ENCODE measurements at places on chromosomes 2 and 18.
A peak's percentile ranks its signal among the peaks of the same experiment; 100 is the strongest.

DNA sequence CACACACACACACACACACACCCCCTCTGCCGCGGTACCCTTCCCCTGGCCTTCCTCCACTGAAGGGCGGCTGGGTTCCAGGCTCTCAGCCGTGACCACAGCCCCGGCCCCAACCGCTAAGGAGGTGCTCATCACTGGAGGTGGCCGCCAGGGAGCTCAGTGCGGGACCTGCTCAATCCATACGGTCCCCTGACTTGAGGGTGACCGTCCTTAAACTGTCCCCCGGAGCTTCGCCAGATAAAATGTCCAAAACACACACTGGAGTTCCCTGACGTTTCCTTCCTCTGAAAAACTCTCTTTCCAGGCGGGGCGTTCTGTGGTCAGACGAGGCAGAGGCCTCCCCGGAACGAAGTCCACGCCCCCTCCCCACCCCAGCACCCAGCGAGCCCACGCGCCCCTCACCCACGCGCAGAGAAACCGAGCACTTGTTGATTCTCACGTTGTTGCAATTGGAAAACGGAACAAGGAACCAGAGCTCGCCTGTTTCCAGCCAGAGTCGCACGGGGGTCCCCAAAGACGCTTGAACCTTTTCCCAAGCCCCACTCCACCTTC is 1.4 kb downstream of the MBP start:
- DNase-seq: peak; percentile 36

- DNase-seq: peak; percentile 35
Measured at GRCh38 chr2:239035361-239035814, 187.5 kb downstream of the TWIST2 start.

GRCh38 chr2:44169155-44169898 is 652 bp downstream of the PPM1B start:
- peak; percentile 75 for DNase-seq

GRCh38 chr2:110869472-110870446 is 137.4 kb downstream of the ACOXL start:
- no peak for DNase-seq

GRCh38 chr2:77434880-77435279 is 87.3 kb downstream of the LRRTM4 start:
- no peak for DNase-seq

- DNase-seq: peak; percentile 17
Measured at GRCh38 chr18:50830544-50830943, 10.7 kb upstream of the MRO start.

- DNase-seq: no peak
Measured at GRCh38 chr2:56082665-56083064, 101.1 kb upstream of the CCDC85A start.

DNA sequence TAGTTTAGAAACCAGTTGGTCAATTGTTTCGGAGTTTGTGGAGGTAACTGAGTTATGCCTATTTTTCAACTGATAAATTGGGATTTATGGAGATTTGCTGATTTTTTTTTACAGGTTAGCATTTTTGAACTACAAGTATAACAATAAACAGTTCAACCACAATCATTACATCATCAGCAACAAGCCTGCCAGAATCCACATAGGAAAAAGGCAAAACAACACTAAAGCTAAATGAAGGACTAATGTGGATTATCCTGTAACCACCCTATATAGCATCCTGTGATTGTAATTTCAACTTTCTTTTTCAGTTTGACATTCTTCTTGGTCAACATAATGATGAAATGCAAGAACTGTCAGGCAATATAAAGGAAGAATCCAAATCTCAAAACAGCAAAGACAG is 76.5 kb downstream of the CCDC102B start:
- DNase-seq: no peak

- DNase-seq: no peak
Measured at GRCh38 chr2:112593736-112594135, 9.3 kb downstream of the CHCHD5 start.

DNA sequence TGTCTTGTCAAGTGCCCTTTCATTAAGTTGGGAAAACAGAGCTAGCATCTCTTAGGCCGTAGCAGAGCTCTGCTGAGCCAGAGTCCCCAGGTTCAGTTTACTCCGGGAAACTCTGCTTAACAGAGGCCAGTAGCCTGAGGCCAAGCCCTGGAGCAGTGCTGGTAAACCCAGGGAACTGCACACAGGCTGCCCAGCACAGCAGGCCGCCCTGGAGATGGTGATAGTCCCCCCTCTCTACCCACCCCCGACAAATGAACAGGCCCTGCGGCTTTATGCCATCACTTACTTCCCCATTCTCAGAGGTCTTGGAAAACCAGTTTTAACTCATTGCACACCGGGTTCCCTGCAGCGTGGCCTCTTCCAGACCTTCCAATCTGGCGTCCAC is 3.5 kb downstream of the CNNM4 start:
- DNase-seq: peak; percentile 37

GRCh38 chr2:151299920-151300539 is 10.6 kb upstream of the NMI start:
- no peak for DNase-seq

DNA sequence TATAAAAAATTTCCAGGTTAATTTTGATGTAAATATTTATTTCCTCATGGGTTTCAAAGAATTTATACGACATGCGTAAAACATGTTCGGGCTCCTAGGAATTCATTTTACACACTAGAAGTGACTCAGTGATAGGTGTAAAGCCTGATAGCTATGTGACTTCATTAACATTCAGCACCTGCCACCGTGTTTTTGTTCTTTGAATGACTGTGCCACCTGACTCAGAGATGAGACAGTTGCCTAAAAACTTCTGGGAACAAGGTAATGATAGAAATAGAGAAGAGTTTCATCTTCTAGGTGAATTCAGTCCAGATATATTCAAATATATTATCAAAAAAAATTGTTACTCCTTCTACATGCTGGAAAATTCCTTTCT is 10.0 kb downstream of the IL1R2 start:
- no peak for DNase-seq

GRCh38 chr2:207490441-207490840 is 39.3 kb upstream of the CREB1 start:
- DNase-seq: no peak

DNA sequence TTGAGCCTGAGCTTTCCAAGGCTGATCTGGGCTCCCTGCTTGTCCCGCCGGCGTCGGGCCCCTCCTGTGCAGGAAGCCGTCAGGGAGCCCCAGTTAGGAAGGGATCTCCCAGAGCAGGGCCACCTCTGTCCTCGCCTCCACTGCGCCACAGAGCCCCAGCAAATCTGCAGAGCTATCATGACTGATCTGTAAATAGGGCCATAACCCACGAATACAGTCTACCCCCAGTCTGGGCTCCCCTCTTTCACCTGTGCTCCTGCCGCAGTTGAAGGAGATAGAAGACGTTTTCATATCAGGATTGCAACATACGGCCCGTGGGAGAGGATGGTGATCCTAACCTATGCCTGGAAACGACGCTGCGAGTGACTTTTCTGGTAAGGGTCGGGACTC is 138.7 kb downstream of the PTGR3 start:
- no peak for DNase-seq

DNA sequence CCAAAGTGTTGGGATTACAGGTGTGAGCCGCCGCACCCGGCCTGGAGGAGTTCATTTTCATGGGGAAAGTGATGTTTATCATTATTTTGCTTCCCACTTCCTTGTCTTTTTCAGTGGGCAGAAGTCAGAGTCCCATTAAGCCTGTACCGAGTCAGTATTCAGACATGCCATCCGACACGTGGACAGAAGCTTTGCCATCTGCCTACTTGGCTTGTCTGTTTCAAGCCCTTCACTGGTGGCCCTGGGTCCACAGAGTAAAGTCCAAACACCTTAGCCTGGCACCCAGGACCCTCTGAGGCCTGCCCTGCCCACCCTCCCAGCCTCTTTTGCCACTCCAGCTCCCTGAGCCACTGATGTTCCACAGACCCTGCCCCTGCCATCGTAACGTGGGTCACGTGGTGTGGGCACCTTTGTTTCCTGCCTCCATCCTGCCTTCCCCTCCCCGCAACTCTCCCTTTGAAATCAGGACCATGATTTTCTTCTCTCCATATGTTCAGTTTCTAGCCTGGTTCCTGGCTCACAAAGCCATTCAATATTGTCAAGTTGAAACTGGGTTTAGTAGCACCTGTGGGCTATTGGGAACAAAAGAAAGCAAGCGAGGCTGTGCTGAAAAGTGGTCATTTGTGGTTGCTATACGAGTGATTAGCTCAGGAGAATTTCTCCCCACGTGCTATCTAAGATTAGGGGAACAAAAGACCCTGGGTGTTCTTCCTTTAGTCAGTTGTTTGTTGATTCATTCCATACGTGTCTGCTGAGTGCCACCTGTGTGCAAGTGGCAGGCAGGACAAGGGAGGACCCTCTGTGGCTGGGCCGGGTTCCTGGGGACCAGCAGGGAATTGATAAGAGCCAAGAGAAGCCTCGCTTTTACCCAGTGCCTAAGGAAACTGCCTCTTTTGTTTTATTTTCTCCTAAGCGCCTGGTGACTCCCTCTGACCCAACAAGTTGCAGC is 5.1 kb upstream of the ODC1 start:
- DNase-seq: no peak

DNA sequence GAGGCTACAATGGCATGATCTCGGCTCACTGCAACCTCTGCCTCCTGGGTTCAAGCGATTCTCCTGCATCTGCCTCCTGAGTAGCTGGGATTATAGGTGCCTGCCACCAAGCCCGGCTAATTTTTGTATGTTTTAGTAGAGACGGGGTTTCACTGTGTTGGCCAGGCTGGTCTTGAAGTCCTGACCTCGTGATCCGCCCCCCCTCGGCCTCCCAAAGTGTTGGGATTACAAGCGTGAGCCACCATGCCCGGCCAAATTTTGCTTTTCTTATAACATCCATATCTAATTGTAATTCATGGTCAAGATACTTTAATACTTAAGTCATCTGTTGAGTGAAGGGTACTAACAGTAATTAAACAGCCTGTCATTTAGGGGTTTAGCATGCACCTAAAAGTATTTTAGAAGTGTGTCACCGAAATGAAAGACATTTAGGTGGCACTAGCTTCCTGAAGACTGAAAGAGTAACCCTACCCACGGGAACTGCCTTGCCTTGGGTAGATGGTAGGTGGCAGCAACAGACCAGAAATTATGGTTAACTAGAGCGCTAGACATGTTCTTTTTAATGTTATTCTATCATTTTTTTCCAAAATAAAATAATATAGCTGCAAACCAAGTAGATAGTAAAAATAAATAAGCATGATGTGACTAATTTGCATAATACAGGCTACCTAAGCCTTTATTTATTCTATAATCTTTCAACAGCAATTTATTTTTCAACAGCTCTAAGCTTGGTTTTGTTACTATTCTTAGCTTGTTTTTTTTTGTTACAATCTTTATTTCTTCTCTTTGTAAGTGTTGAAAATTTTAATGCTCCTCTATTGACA is 8.6 kb upstream of the ACYP2 start:
- DNase-seq: peak; percentile 84

DNA sequence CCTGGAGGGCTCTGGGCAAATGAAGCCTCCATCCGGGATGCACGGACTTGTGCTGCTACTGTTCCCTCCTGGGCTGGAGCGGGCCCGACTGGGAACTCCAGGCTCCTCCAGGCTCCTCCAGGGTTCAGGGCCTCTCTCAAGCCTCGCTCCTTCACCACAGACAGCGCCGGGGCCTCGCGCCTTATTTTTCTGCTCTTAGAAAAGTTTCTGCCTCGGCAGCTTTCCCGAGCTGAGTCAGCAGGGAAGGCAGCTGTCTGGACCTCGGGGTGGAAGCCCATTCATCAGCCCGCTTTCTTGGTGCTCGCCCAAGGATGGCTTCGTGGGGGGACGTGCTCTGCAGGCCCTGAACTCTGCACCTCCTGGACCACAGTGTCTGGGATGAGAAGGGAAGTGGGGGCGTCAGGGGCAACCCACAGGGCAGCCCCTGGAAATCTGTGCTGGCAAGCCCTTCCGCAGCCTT is 12.9 kb upstream of the TEX51 start:
- no peak for DNase-seq

DNA sequence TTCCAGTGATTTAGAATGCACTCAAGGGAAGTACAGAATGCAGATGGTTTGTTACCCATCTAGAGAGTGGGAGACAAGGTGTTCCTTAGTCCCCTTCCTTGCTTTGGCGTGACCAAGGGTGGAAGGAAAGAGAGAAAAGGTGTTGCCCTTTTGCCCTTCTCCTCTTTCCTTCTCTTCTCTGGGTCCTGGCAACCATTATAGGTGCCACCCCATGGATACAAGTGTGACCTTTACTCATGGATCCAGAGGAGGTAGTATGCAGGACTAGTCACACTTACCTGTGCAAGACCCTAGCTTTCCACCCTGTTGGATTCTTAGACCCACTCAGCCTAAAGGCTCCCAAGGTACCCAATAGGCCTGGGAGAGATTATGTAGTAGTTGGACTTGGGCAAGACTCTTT is 11.6 kb upstream of the RBFA start:
- peak; percentile 54 for DNase-seq

- no peak for DNase-seq
Measured at GRCh38 chr2:27763907-27764267, 7.6 kb upstream of the MRPL33 start.

- peak; percentile 73 for DNase-seq
Measured at GRCh38 chr2:20411361-20411894, 35.4 kb upstream of the RHOB start.

DNA sequence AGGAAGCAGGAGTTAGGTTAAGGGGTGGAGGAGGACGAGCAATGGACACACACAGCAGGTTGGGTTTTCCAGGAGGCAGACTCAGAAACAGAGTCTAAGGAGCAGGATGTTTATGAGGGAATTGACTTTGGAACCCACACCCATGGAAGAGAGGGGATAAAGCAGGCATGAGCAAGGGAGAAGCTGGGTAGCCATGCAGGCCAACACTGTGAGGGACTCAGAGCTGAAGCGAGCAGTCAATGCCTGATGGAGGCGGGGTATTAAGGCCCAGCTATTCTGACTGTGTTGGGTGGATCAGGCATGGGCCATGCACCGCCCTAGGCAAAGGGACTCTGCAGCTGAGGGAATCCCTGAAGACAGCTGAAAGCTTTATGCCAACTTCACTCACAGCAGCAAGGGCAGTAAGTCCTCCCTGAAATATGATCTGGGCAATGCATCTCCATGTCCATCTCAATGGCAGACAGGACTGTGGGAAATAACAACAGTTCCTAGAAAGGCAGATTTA is 37.6 kb downstream of the TEX51 start:
- no peak for DNase-seq

- DNase-seq: no peak
Measured at GRCh38 chr2:1730015-1730927, 14.0 kb downstream of the PXDN start.

- peak; percentile 48 for DNase-seq
Measured at GRCh38 chr2:7609556-7609955, 692.3 kb downstream of the RNF144A start.

GRCh38 chr18:26686532-26686931 is 138.2 kb upstream of the KCTD1 start:
- DNase-seq: no peak

DNA sequence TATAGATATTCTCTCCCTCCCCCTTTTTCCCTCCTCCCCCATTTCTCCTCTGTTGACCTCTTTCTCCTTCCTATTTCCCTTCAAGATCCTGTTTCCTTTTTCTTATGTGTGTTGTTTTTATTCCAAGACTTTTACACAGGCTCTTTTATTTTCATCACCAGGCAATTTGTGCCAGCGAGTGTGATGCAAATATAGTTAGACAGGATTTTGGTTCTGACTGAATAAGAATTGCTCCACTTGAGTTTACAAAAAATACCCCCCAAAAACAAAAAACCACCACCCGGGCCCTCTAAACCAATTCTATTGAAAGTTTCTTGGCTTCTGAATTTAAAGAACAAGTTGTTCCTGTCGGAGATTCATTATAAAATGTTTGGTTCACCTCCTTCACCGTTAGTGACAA is 50.9 kb upstream of the MAPK4 start:
- no peak for DNase-seq

All from OCI-LY7 (cell line).